ENCODE measurements at places on chromosomes 12 and 14. TPM values are rescaled to one million over a fixed set of nuclear protein-coding genes. Genes with fewer than 3 reads are reported as not detected.
A peak's percentile ranks its signal among the peaks of the same experiment; 100 is the strongest.

Gene CPNE6
- not detected for total RNA-seq

Gene HELB
- 1.3 TPM for total RNA-seq

DNA sequence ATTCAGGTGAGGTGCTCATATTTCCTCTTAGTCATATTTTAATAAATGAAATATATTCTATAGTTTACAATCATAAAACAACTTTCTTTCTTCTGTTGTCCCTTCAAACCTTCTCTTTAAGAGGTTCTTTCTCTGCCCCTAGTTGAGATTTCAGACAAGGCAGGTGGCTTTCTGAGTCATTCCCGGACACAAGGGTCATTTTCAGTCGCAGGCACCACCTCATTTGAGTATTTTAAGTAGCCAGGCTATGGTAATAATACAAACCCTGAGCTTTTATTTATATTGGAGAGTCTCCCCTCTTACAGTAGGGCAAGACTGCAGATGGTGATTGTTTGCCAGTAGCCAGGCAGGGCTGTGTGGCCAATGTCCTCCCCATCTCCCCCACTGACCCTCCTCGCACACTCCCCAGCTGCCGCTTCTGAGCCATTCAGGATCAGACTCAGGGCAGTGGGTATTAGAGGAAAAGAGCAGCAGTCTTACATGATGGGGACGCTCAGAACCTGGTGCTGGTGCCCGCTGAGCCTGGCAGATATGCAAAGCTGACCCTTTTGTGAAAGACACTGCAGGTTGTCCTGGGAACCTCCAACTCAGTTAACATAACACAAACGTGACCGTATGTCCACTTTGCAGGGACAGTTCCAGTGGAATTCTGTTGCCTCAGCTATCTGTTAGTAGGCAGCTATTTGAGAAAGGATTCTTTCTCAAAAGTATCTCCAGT is 101.1 kb upstream of the BCL2L14 start:
- no peak overlapping the region for H3K27ac ChIP-seq
- DNase-seq = no peak
- no peaks in the 10 kb centered on the region for H3K36me3 ChIP-seq
- H3K4me3 ChIP-seq = no peak overlapping the region
- no peaks in the 10 kb centered on the region for H3K4me1 ChIP-seq
- no peaks in the 10 kb centered on the region for H3K27me3 ChIP-seq

GRCh38 chr14:69050240-69051184 is 71.4 kb upstream of the ACTN1 start:
- H3K27me3 ChIP-seq = no peaks in the 10 kb centered on the region
- peaks cover 33% of the 10 kb centered on the region for H3K36me3 ChIP-seq
- peak overlapping the region; percentile 89 for H3K27ac ChIP-seq
- peak overlapping the region; percentile 9 for H3K4me3 ChIP-seq
- no peak for DNase-seq
- H3K4me1 ChIP-seq = peaks cover 89% of the 10 kb centered on the region

GRCh38 chr14:51335961-51336723 is 96.1 kb downstream of the TMX1 start:
- H3K36me3 ChIP-seq = no peaks in the 10 kb centered on the region
- no peak for DNase-seq
- H3K4me1 ChIP-seq = peaks cover 27% of the 10 kb centered on the region
- H3K27ac ChIP-seq = peak overlapping the region; percentile 67
- no peaks in the 10 kb centered on the region for H3K27me3 ChIP-seq
- H3K4me3 ChIP-seq = no peak overlapping the region

DNA sequence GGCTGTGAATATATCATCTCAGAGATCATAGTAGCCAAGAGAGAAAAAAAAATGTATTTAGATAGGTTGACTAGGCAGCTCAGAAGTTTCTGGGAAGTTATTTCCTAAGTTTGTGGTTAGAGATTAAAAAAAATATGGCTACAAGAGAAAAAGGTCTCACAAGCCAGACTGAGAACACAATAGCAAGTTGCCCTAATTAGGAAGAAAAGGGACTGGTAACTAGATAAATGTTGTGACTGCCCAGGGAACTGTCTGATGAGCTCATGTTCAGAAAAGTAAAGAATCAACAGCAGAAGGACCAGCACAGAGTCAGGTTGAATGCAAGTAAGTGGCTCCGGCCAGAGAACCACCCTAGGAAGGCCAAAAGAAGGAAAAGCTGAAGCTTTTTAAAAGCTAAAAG is 256.6 kb downstream of the PRKD1 start:
- H3K4me1 ChIP-seq = no peaks in the 10 kb centered on the region
- H3K36me3 ChIP-seq = no peaks in the 10 kb centered on the region
- H3K4me3 ChIP-seq = no peak overlapping the region
- no peak overlapping the region for H3K27ac ChIP-seq
- no peaks in the 10 kb centered on the region for H3K27me3 ChIP-seq

GRCh38 chr12:124018539-124018938 is 45.5 kb downstream of the ZNF664 start:
- no peaks in the 10 kb centered on the region for H3K27me3 ChIP-seq
- H3K4me1 ChIP-seq = peaks cover 14% of the 10 kb centered on the region
- peaks cover 3% of the 10 kb centered on the region for H3K36me3 ChIP-seq
- H3K27ac ChIP-seq = no peak overlapping the region

Measured in left ventricle myocardium inferior (tissue), 1 donor.